NCI-H1930 (cell line): ENCODE measurements at places on chromosomes 5 and 9.

- no peak for DNase-seq
Measured at GRCh38 chr5:148306446-148306845, 5.8 kb upstream of the SPINK7 start.

DNA sequence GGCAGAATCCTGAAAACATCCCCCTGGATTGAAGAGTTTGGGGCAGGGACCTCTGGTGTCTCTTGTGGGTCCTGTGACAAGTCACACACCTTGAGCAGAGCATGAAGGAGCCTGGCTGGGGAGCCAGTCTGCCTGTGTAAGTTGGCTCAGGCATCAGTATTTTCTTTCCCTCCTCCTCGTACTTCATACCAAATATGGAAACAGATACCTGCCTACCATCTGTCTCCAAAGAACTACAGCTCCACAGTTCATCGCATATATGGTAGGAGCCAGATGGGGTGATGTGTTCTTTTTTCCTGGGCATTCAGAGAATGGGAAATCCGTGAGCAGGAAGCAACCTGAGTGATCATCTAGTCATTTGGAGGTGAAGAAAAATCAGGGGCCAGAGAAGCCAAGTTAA lies 177.3 kb upstream of the RAD23B start:
- DNase-seq, result no peak

DNA sequence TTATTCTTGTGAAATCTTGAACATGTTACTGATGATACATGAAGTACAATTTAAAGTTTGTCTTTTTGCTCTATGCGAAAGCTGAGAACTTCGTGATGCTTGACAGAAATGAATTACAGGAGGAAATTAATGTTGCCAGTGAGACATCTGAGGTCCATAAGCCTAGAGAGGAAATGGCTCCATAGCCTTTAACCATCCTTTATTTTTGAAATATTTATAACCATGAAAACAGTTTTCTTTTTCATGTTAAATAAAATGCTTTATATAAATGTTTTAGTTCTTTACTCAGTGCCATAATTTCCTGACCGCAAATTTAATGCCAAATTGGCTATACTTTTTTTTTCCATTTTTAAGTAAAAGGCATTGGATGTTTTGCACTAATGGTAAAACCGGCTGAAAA lies 29.1 kb downstream of the F2RL2 start:
- no peak for DNase-seq

GRCh38 chr9:94677929-94678328 lies 38.6 kb upstream of the FBP1 start:
- DNase-seq, result no peak

GRCh38 chr5:127802477-127802865 lies 99.3 kb downstream of the CCDC192 start:
- DNase-seq, result no peak

DNA sequence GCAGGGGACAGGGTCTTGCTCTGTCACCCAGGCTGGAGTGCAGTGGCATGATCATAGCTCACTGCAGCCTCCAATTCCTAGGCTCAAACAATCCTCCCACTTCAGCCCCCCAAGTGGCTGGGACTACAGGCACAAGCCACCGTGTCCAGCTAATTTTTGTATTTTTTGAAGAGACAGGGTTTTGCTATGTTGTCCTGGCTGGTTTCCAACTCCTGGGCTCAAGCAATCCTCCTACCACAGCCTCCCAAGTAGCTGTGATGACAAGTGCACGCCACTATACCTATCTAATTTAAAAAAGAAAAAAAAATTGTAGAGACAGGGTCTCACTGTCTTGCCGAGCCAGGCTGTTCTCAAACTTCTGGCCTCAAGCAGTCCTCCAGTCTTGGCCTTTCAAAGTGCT lies 31.6 kb upstream of the LECT2 start:
- DNase-seq, result no peak

DNA sequence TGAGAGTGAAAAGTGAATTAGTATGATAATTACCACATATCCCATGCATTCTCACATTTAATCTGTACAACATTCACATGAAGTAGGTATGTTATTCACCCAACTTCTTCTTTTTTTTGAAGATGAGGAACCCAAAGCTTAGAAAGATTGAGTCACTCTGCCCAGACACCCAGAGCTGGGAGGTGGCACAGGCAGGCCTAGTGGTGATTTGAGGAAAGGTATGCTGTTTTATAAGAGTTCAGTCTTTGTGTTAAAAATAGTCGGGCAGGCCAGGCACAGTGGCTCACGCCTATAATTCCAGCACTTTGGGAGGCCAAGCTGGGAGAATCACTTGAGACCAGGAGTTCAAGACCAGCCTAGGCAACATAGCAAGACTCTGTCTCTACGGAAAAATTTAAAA lies 285.3 kb downstream of the NR3C1 start:
- no peak for DNase-seq

DNA sequence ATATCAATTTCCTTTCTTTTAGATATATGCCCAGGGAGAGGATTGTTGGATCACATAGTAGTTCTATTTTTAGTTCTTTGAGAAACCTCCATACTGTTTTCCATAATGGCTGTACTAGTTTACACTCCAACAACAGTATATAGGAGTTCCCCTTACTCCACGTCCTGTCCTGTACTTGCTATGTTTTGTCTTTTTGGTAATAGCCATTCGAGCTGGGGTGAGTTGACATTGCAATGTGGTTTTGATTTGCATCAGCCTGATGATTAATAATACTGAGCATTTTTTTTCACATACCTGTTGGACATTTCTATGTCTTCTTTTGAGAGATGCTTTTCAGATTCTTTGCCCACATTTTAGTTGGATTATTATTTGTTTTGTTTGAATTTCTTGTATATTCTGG lies 445.9 kb downstream of the NTRK2 start:
- DNase-seq, result no peak

GRCh38 chr5:126965061-126965475 lies 65.3 kb downstream of the MARCHF3 start:
- no peak for DNase-seq

- no peak for DNase-seq
Measured at GRCh38 chr9:137504432-137504777, 45.3 kb upstream of the NSMF start.

- DNase-seq, result no peak
Measured at GRCh38 chr5:2780421-2781171, 29.1 kb upstream of the IRX2 start.

DNA sequence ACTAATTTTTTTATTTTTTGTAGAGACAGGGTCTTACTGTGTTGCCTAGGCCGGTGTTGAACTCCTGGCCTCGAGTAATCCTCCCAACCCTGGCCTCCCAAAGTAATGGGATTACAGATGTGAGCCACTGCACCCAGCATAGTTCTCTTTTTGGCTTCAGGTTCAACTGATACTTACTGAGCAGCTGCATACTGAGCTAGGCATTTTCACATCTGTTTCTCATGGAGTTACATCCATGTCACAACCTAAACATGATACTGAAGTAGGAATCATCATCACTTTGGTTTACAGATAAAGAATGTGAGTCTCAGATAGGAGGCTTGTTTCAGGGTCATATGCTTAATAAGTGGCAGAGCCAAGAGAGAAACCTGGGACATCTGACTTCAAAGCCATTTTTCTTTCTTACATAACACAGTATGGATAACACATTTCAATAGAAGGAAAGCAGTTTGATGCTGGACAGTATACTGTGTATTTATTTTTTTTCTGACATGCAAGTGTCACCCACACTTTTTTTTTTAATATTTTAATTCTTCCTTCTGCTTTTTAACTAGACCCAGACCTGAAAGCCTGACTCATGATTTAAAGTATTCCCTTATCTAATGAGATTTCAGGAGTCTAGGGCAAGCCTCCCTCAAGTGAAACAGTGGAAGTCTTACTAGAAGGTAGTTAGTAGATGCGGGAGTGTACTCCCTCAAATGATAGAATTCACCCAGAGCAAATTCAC lies 90.8 kb downstream of the HACD4 start:
- DNase-seq, result no peak

- peak; percentile 50 for DNase-seq
Measured at GRCh38 chr9:133585481-133586351, 23.5 kb downstream of the FAM163B start.

DNA sequence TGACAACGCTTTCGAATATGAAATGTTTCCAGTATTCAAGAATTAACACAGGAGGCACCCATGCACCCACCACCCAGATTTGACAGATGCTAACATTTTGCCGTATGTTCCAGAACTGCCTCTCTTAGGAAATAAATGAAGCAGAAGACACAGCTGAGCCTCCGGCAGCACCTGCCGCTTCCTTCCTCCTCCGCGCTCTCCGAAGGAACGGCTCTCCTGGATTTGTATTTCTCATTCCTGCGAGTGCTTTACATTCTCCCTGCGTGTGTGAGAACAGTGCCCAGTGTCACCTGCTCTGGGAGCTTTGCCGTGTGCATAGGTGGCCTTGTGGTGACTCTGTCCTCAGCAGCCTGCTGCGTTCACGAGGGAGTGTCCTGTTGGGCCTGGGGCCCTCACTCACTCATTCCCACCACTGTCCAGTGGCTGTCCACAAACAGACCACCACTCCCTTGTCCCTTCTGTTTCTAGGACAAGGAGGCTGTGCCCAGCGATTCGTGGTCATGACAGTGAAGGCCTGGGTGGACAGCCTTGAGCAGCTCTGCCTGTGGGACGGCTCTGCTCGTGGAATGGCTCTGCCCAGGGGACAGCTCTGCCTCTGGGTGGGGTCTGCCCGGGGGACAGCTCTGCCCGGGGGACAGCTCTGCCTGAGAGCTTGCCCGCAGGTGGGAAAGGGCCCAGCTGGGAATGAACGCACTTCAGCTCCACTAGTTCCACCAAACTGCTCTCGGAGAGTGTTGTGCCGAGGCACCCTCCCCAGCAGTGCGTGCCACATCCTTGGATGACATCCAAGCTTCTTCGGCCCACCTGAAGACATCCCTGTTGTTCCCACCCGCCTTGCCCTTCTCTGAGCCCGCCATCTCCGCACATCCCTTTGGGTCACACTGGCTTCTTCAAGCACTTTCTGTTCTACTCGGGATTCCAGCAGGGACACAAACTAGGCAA lies 170.5 kb upstream of the PPP1R26 start:
- DNase-seq, result no peak

DNA sequence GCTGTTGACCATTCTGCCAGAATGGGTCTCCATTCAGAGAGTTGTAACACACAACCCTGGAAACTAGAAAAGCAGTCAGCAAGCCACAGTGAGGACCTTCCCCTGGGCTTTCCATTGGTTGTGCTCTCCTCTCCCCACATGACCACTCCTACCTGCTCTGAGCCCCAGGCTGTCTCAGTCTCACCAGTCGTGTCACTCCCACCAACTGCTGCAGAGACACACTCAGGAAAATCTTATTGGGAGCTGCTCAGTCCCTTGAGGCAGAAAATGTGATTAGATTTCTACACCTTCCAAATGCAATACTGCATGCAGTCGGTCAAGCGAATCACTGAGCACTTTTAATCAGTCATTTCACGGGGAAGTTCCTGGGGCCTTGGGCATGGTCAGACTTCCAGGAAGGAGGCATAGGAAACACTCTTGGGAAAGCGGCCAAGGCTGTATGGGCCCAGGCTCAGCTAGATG lies 284.2 kb upstream of the NMUR2 start:
- no peak for DNase-seq

GRCh38 chr9:37936965-37937364 lies 33.0 kb upstream of the SLC25A51 start:
- no peak for DNase-seq

DNA sequence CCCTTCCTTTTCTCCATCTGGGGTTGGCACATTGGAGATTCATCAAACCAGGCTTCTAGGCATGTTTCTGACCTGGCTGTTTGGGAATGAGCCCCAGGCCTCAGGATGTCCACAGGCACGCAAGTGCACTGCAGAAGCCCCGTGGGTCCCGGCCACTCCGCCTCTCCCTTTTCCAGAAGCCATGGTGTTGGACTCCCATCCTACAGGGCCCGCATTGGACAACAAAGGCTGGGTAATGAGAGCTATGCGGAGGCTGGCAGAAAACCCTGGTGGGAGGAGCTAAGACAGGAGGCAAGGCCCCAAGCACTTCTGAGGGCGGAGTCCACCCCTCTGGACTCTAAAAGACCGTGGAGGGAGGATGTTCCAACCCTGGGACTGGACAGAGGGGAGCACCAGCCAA lies 160.6 kb downstream of the OLFM1 start:
- no peak for DNase-seq

- DNase-seq, result no peak
Measured at GRCh38 chr5:133685402-133686018, 73.2 kb upstream of the FSTL4 start.

GRCh38 chr9:103574056-103574455 lies 520.1 kb upstream of the SMC2 start:
- no peak for DNase-seq

- DNase-seq, result no peak
Measured at GRCh38 chr5:156241266-156241665, 85.7 kb upstream of the SGCD start.

DNA sequence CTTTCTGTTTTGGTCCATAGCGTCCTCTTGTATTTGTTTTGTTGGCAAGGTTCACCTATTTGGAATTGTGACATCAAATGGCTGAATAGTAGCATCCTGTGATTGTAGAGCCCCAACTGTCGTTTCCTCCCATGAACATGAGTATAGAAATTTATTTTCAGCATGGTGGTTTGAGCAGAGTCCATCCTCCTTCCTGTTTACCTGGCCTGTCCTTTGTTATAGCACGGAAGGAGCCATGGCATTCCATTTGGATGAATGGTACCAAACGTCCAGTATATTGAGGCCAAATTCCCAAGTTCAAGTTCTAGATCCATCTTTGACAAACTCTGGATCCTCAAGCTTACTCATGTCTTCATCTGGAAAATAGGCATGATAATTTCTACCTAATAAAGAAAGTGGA lies 16.8 kb downstream of the RASGRF2 start:
- DNase-seq, result no peak

GRCh38 chr5:128224336-128224735 lies 140.8 kb downstream of the SLC12A2 start:
- DNase-seq, result no peak

DNA sequence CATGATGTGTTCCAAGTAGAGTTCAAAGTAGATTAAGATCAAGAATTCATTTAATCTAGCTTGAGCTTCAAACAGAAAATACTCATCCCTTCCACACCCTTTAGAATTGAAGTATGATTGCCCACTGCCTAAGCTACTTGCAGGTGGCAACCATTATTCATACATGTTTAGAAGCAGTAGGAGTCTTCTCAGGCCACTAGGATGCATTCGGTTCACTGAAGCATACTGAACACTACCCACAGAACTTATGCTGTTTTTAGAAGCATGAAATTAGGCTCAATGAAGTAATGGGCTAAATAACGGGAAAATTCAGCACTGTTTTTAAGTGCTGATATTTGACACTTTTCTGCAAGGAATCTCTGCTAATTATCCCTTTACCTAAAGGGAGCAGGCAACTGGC lies 263.4 kb downstream of the DEPDC1B start:
- DNase-seq, result no peak

DNA sequence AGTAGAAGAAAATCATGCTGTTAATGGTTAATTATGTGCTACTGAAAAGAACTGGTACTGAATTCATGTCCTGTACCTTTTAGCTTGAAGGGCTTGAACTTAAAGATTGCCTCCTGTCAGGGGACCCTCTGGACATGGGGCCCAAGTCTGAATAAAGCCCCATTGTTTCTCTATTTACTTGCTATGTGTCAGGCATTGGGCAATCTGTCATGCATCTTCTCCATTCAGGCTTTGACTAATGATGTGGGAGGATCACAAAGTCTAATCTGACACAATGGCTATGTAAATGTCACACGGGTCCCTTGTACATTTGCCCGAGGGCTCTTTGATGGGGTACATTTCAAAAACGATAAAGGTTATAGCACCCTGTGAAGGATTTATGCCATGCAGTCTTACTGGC lies 64.0 kb upstream of the TUSC1 start:
- peak; percentile 85 for DNase-seq
